HuH-7.5 (cell line): ENCODE measurements at places on chromosomes 11 and 22.

GRCh38 chr11:68146704-68147474, 25.7 kb upstream of the CHKA start:
- DNase-seq, result peak; percentile 100

- DNase-seq, result no peak
These were observed 97.3 kb downstream of the KCNC1 start for GRCh38 chr11:17831883-17832282.

- no peak for DNase-seq
These were observed 125.7 kb downstream of the KCNQ1OT1 start for GRCh38 chr11:2574043-2574552.

GRCh38 chr11:2527621-2528291, 82.9 kb downstream of the KCNQ1 start:
- DNase-seq, result no peak

GRCh38 chr11:2791521-2792380, 92.0 kb upstream of the KCNQ1OT1 start:
- no peak for DNase-seq

DNA sequence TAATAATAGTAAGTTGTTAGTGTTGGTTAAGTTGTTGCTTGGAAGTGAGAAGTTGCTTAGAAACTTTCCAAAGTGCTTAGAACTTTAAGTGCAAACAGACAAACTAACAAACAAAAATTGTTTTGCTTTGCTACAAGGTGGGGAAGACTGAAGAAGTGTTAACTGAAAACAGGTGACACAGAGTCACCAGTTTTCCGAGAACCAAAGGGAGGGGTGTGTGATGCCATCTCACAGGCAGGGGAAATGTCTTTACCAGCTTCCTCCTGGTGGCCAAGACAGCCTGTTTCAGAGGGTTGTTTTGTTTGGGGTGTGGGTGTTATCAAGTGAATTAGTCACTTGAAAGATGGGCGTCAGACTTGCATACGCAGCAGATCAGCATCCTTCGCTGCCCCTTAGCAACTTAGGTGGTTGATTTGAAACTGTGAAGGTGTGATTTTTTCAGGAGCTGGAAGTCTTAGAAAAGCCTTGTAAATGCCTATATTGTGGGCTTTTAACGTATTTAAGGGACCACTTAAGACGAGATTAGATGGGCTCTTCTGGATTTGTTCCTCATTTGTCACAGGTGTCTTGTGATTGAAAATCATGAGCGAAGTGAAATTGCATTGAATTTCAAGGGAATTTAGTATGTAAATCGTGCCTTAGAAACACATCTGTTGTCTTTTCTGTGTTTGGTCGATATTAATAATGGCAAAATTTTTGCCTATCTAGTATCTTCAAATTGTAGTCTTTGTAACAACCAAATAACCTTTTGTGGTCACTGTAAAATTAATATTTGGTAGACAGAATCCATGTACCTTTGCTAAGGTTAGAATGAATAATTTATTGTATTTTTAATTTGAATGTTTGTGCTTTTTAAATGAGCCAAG, 2.7 kb downstream of the NEAT1 start:
- no peak for DNase-seq

GRCh38 chr11:130585545-130585944, 137.1 kb downstream of the ADAMTS15 start:
- DNase-seq, result no peak

GRCh38 chr22:45645526-45646414, 25.9 kb upstream of the ATXN10 start:
- peak; percentile 75 for DNase-seq

DNA sequence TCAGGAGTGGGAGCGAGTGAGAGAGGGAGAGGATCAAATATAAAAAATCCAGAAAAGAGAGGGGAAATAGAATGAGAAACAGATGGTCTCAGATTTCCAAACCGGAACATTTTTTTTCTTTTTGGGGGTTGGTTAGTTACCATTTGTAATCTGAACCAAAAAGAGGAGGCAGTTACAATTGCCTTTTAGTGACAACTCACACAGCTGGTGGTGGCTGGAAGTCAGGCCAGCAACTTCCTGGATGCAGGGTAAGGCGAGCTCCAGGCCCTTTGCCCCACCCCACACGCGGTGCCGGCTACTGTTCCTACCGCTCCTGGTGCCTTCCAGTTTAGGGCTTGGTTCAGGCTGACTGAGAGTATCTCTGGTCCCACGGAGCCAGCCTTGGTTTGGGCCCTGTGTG, 21.0 kb upstream of the UBASH3B start:
- no peak for DNase-seq

DNA sequence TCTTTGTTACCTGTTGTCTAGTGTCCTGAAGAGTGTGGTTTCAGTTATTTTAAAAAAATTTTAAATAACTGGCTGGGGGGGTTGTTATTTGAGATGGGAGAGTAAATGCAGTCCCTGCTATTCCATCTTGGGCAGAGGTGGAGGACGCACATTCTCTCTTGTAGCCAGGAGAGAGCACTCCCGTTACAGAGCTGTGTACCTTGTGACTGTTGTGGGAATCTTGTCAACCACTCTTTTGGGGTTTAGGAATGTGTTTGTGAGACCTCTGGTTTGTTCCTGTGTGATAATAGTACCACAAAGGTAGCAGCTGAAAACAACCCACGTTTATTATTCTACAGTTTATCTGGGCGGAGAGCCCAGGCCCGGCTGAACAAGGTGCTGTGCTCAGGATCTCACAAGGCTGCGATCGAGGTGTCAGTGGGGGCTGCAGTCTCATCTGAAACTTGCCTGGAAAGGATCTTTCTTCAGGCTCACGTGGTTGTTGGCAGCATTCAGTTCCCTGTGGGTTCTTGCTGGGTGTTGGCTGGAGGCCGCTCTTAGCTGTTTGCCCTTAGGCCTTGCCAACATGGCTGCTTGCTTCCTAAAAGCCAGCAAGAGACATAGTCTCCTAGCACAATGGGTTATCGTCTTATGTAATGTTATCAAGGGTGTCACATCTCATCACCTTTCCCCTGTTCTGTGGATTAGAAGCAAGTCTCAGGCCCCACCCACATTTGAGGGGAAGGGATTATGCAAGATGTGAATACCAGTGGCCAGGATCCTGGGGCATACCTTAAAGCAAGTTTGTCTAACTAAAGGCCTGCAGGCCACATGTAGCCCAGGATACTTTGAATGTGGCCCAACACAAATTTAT, 20.6 kb downstream of the IGHMBP2 start:
- no peak for DNase-seq

- no peak for DNase-seq
These were observed 357.2 kb downstream of the TMEM135 start for GRCh38 chr11:87394924-87395323.

DNA sequence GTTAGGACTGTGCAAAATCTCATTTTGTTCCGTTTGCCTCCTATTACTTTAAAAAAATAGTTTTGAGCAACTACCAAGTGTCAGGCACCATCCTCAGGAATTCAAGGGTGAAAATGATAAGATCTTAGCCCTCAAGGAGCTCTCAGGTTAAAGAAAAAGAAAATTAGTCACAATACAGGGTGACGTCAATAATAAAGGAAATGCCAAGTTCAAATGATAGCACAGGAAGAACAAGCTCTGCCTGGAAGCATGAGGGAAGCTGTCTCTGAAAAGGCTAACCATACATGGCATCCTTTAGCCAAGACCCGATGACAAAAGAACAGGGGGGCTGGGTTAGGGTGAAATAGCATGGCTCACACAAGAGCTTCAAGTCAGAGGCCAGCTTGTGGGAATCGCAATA, 11.1 kb upstream of the MPZL2 start:
- no peak for DNase-seq

- DNase-seq, result no peak
These were observed 20.4 kb downstream of the FAM168A start for GRCh38 chr11:73577496-73577917.

DNA sequence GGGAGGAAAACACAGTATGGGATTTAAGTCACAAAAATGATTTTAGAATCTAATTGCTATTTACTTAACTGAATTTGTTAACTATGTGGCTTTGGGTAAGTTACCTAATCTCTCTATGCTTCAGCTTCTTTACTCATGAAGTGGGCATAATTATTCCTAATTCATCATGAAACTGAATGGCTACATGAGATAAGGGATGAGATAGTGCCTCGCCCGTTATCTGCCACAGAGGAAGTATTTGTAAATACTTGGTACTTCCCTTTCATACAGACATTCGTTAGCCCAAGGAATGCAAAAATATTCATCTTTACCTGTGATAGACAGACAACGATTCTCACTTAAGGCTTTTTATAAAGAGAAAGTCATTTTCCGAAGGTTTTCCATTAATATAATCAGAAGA, 221.2 kb upstream of the BLID start:
- DNase-seq, result no peak

DNA sequence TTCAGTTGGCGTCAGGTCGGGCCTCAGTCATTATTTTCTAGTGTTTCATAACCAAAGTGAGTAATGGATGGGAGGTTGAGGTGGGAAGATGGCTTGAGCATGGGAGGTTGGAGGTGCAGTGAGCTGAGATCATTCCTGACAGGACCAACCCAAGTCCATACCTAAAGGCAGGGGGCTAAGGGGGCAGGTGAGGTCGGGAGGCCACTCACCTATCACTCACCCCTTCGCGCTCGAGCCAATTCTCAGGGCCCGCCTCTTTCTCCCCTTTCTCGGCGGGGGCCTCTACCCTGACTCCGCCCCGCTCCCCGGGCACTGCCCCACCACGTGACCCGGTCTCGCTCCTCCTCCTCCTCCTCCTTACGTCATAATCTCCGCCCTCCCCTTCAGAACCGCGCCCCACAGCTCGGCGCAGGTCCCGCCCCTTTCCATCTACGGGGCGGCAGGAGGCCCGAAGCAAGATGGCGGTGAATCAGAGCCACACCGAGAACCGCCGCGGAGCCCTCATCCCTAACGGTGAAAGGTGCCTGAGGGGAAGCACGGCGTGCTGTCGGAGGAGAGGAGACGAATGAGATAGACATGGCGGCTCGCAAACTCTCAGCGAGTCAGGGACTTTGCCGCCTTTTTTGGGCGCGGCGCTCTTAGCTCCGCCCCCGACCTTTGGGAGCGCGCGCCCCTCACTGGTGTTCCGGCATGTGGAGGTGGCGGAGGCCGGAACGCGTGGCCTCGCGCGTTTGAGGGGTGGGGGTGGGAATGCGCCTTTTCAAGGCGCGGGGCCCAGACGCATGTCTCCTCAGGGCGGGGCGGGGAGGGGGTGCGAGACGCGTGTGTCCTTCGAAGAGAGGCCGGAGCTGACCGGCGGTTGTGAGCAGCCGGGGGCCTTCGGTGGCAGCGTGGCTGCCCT, at the start of gene WBP2NL:
Gene WBP2NL (plus strand): TSS at position 428 of the 901 bp plus-strand sequence. CDS start 31 bp downstream, at position 459.
- peak; percentile 69 for DNase-seq

DNA sequence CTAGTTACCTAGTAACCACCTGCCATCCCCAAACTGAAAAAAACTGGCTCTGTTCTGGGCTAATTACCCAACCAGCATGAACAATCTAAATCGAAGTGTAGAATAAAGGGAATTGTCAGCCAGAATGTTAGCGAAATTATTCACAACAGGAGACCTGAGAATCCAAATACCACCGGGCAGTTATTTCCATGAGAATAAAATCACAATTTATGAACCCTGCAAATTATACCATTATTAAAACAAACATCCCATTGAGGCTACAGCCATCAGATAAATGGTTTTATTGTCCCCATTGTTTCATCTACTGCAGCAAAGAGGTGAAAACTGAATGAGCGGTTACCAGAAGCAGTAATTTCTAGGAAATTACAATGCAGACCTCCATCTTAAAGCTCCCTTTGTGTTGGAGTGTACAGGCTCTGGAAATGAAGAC, 21.7 kb downstream of the FAM168A start:
- no peak for DNase-seq

DNA sequence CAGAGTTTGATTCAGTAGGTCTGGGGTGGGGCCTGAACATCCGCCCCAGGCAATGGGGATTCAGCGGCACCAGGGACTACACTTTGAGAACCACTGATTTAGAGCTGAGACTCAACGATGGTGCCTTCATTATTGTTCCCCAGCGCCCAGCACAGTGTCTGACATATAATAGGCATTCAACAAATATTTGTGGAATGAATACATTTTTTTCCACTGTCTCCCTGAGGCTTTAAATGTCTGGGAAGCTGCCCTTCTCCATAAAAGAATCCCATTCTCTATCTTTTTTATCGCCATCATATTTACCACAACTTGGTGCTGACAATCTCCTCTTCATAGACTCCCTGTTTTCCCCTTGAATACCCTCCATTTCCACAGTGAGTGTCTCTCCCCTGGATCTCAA, 23.6 kb upstream of the LMO2 start:
- DNase-seq, result no peak

DNA sequence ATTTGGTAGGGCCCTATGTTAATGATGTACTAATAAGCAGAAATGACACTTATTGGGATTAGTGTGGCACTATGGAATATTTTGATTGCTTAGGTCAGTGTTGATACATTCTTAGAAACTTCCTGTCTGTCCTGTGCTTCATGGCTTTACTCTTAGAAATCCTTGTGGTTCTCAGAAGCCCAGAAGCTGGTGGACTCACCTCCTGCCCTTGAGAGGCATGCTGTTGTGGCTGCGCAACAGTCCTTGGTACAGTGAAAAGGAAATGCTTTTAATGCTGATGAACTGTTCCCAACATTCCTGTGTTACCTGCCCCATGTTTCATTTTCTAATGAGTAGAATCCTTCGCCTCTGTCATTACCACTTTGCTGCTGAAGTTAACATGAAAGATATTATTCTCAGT, 52.4 kb upstream of the MYO18B start:
- DNase-seq, result no peak

DNA sequence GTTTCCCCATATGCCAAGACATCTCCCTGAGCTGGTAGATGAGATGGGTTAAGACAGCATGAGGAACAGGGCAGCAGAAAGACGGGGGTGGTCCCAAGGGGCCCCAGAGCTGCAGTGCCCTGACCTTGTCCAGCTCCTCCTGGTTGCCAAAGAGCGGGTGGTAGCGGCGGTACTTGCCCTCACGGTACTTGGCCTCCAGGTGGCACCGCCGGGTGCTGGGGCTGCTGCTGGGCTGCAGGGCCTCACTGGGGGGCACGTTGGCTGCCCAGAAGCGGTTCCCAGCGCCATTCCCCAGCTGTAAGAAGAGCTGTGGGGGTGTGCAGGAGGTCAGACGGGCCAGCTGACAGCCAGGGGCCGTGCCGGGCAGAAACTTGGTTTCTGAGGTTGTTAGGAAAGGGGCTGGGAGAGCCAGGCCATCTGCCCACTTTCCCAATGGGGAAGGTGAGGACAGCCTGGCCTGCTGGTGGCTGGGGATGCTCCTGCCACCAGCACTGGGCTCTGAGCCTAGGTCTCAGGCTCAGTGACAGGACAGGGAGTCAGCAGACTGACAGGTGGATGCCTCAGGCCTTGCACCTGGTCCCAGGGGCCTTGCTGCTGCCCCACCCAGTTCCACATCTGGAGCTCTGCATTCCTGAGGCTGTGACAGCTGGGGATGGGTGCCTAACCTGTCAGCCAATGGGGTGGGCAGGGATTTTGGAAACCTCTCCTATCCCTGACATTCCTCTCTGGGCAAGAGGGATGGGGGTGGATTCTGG, 30.0 kb upstream of the PDE2A start:
- no peak for DNase-seq

DNA sequence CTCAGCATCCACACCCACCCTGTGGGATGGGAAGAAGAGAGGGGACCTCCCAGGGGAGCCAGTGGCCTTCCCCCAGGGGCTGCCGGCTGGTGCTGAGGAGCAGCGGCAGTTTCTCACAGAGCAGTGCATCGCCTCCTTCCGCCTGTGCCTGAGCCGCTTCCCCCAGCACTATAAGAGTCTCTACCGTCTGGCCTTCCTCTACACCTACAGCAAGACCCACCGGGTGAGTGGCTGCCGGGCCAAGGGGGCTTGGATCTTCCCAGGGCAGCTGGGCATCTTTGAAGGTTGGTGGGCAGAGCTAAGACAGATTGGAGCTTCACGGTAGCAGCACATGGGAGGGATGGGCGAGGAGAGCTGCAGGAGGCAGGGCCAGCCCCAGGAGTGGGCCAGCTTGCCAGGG, 61.8 kb upstream of the SUSD2 start:
- no peak for DNase-seq
